Hepatic stellate cell (primary cell): ENCODE measurements at places on chromosomes 3 and 15.

DNA sequence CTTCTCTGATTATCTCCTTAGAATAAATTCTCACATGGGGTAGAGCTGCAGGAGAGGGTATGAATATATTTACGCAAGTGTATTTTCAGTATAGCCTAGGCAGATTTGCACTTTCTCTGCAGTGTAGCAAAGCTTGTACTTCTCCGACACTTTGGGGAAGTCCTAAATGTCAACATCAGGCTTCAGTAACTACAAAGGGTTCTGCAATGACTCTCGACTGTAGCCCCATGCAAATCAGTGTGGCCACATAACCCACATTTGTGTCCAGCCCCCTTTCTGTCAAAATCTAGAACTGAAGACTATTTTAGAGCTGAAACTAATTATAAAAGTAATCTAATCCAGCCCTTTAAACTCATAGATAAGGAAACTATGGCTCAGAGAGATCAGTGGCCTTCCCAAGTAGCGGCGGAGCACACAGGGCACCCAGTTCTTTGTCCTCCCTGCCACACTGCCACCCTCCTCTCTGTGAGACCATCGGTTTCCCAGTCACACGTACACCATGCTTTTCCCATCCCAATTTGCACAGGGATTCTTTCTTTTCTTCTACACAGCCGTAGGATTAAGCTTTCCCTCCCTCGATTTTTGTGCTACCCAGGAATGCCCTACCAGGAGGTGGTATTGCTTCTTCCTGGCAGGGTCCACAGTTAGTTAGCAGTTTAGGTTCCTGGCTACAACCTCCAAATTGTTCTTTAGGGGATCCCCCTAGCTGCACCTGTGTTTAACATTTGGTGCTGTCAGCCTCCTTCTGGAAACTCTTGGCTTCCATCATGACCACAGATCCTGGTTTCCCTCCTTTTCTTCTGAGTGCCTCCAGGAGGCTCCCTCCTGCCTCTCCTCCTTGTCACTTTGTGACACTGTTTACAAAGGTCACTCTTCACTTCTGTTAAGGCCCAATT, 22.9 kb downstream of the MRAS start:
- no peak for DNase-seq

- DNase-seq = peak; percentile 55
Observed at GRCh38 chr3:23075496-23075895, 127.6 kb upstream of the UBE2E2 start.

DNA sequence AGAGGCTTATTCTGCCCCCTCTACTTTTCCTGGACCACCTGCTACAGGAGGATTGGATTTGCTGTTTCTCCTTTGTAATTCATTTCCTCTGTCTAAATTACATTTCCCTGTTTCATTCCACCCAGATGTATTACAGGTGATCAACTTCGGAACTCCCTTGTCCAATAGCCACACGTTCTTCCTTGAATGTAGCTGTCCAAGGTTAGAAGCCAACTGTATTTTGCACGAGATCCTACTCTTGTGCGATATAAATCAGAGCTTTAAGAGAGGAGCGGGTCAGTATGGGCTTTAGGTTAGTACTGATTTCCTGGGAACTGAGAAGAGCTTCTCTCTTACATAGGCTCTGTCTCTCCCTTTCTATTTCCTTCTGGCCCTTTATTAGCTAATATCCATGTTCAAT, 20.5 kb downstream of the GJD2 start:
- DNase-seq = no peak

DNA sequence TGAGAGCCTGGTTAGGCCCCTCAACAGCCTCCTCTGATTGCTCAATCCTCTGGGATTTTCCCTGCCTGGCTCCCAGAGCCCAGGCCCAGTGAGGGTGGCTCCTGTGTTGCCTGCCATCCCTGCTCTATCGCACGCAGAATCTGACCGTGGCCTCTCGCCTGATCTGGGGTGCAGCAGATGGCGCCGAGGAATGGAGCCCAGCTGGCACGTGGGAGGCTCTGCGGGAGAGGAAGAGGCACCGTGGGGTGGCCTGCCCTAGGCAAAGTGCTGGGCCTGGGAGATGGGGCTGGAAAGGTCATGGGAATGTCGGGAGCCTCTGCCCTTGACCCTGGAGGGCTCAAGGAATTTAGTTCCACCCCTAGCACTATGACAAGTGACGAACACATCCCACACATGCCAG, 10.3 kb downstream of the SV2B start:
- no peak for DNase-seq

GRCh38 chr3:122123850-122124249, 59.6 kb upstream of the CASR start:
- DNase-seq = no peak

- no peak for DNase-seq
Observed at GRCh38 chr3:52403271-52403841, 41.5 kb downstream of the SEMA3G start.

DNA sequence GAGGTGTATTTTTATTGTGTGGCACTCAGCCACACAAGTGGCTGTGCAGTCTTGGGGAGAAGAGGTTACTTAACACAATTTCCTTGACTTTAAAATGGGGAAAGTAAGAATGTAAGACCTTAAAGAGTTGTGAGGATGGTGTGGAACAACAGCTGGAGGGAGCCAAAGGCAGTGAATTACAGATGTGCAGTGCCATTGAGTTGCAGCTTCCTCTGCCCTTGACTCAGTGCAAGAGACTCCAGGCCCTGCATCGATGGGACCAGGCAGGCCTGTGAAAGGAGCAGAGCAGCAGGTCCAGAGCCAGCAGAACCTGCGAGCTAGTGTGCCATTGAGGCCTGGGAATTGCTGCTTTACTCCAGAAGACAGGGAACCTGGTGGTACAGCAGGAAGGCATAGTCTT, 27.2 kb downstream of the EEFSEC start:
- DNase-seq = no peak

DNA sequence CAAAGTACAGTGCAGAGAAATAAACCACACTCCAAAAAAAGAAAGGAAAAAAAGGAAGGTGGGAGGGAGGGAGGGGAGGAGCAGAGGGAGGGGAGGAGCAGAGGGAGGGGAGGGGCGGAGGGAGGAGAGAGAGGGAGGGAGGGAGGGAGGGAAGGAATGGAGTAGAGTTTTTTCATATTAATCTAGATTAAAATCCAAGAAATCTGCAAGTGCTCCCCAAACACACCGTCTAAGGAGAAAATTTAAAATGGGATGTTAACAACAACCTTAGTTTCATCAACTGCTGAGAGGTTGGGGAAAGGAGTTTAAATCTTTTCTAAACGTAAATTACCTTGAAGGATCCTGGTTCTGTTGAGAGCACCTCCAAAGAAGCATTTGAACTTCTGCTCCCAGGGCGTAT, 6.6 kb downstream of the FSIP1 start:
- no peak for DNase-seq

DNA sequence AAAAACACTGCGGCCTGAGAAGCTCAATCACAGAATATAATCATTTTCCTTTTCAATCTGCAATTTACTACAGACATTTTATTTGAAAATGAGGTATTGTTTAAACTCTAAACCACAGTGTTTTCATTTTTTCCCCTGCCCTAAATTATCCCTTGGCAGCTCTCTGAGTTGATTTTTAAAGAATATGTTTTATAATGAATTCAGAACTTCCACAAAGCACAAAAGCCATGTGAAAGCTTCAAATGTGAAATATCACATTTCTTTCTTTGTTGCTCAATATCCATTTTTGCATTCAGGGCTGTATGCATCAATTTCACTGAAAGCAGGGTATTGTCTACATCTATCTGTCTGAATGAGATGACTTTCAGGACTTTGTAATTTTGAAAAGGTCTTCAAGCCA, 813.6 kb upstream of the ALCAM start:
- DNase-seq = no peak

GRCh38 chr3:126267169-126267975, 87.0 kb upstream of the ALDH1L1 start:
- peak; percentile 90 for DNase-seq

- no peak for DNase-seq
Observed at GRCh38 chr3:48664313-48664644, 1.6 kb upstream of the CELSR3 start.

GRCh38 chr3:37934631-37935289, 55.8 kb upstream of the VILL start:
- no peak for DNase-seq

DNA sequence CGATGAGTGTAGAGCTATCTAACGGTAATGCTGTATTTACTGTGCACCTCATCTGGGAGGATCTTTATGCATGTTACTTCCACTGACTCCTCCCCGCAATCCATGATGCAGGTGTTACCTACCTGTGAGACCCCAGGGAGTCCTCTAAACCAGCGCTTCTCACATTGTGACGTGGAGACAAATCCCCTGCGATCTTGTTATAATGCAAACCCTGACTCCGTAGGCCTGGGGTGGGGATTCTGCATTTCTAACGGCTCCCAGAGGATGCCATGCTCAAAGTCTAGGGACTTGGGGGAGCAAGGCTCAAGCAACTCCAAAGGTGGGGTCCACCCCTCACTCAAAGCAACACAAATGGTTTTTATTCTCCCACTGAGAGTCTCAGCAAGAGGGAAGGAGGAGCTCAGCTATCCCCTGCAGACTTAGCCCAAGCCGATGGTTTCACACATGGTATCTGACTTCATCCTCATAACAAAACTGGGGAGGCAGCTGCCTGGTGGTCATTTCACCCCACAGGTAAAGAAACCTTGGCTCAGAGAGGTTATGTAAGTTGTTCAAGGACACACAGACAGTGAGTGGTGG, 63.6 kb downstream of the PCSK6 start:
- DNase-seq = no peak

GRCh38 chr15:39479911-39480310, 101.0 kb upstream of the THBS1 start:
- DNase-seq = no peak

DNA sequence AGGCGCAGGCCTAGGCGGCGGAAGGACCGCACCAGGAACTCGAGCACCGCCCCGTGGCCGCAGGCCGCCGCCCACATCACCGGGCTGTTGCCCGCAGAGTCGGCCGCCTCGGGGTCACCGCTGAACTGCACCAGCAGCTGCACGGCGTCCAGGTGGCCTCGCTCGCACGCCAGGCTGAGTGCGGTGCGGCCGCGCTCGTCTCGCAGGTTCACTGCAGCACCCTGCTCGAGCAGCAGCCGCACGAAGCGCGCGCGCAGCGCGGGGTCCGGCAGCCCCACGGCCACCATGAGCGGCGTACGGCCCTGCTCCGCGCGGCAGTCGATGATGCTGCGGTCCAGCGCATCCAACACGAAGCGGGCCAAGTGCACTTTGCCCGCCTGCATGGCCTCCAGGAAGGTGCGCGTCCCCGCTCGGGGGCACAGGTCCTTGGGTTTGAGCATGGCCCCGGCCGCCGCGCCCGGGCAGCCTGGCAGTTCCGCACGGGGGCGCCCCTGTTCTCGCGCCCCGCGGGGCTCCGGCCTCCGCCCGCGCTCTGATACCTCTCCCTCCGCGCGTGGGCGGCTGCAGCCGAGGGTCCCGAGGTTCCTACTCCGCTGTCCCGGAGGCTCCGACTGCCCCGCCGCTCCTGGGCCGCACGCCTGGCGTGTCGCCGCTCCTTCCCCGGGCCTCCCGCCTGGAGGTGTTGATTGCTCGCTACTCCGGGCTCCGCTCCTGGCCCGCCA, 556 bp downstream of the ANKRD63 start:
- no peak for DNase-seq

DNA sequence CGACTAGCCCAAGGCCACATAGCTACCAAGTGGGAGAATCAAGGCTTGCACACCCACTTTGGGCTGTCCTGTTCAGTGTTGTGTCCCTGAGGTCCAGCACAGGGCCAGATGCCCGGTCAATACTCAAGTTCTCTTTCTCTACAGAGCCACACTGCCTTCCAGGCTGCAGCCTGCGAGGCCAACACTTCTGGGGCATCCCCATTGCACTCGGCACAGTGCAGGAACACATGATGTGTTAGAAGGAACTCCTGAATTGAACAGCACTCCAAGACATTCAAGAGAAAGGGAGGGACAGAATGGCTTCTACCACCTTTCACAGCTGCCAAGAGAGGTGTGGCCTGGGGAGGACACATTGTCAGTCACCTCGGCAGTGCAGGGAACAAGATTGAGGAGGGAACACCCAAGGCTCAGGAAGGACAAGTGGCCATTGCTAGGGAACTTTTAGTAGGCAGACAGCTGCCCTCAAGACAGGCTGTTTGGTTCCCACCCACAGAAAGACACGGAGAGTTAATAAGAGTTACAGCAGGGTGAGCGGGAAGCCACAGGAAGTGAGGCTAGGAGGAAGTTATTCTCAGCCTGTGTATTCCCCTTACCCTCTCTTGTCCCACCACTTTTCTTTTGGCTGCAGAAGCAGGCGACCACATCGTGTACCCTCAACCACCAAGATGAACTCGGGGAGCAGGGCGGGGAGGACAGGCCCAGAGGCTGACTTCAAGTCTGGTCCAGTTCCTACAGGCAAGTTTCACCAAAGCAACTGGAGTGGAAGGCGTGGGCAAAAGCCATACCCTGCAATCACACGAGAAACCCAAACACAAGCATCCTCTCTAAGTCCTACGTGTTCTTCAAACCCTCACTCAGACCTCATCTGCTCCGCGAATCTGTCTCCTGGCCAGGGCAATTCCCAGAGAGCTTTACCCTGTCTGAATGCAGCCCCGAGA, 69.4 kb downstream of the SRGAP3 start:
- DNase-seq = no peak

- no peak for DNase-seq
Observed at GRCh38 chr3:71092665-71093064, 490.9 kb downstream of the FOXP1 start.

- no peak for DNase-seq
Observed at GRCh38 chr15:69982037-69982436, 115.7 kb downstream of the TLE3 start.

- no peak for DNase-seq
Observed at GRCh38 chr3:13007251-13007941, 65.8 kb downstream of the IQSEC1 start.

DNA sequence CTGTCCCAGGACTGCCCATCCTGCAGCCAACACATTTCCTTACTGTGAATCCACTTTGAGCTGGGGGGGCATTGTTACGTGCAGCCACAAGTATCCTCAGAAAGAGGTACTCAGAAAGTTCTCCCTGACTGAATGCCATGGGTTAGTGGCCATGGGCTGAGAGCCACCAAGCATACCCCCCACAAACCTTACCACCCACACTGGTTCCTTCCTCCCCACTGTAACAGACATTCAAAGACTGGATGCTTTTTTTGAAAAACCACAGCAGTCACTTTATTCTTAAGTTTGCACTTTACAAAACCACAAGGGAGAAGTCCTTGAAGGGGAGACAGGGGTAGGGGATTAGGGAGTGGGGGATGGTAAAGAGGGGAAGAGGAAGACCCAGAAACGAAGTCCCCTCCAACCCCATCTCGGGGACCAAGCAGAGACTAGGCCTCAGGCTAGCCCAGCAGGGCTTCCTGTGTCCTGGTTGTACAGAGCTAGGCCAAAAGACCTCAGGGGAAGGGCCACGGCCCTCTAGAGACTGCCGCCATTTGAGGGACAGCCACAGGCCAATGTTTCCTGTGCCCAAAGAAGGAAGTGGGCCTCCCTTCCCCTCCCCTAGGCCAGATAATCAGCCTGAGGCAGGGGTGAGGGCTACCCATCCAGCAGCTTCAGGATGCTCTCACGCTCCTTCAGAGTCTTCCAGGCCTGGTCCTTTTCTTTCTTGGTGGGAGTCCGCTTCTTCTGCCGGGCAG, 10.1 kb upstream of the CAMK1 start:
- no peak for DNase-seq
